ENCODE measurements at places on chromosomes 7 and 10. TPM values are rescaled to one million over a fixed set of nuclear protein-coding genes. Genes with fewer than 3 reads are reported as not detected.

GRCh38 chr10:113300617-113301016 lies 252.2 kb upstream of the HABP2 start:
- H3K27me3 ChIP-seq = no peaks in the 10 kb centered on the region
- no peak overlapping the region for H3K27ac ChIP-seq
- no peaks in the 10 kb centered on the region for H3K36me3 ChIP-seq
- no peak for DNase-seq
- no peaks in the 10 kb centered on the region for H3K4me1 ChIP-seq

DNA sequence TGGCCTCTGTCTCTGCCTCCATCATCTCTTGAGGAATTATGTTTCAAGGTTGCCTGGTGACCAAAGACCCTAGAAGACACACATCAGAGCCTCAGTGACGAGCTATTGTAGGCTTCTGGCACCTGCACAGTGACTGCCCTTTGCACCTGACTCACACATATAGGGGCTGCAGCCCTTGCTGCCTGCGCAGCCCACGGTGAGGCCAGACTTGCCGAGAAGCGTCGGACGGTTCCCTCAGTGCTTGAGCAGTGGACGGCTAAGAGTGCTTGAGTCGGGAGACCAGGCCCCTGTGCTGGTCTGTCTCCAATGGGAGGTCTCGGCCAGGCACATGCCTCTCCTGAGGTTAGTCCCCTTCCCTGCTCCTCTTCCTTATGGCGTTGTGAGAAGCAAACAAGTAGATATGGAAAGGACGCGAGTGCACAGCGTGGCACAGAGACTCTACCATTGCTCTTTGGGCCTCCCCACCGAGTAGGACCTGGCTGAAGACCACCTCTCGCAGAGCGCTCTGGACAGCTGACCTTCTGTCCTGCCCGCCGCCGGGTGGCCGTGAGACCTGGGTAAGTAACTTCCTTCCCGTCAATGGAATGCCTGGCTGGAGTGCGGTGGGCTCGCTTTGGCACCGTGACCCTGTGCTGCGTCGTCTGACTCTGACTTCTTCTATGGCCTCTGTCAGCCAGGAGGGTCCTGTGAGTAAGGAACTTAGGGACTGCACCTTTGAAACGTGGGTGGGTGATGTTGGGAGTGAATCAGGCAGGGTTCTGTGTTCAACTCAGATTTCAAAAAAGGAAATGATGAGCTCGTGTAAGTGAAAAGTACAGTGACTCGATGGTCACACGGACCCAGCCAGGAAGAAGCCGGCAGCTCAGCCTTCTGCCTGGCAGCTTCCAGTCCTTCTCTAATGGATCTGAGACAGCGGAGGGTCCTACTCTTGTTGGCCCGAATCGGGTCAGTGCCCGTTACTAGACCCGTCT lies 33.7 kb downstream of the ZNF775 start:
- peaks cover 11% of the 10 kb centered on the region for H3K4me1 ChIP-seq
- no peak overlapping the region for H3K4me3 ChIP-seq
- no peak overlapping the region for H3K27ac ChIP-seq
- H3K27me3 ChIP-seq = no peaks in the 10 kb centered on the region

GRCh38 chr10:53839440-53840039 lies 961.5 kb downstream of the PCDH15 start:
- no peaks in the 10 kb centered on the region for H3K4me1 ChIP-seq
- no peak overlapping the region for H3K4me3 ChIP-seq
- no peaks in the 10 kb centered on the region for H3K27me3 ChIP-seq
- H3K27ac ChIP-seq = no peak overlapping the region
- no peaks in the 10 kb centered on the region for H3K36me3 ChIP-seq

SYT15 gene
- 0.18 TPM for total RNA-seq

GRCh38 chr7:155203882-155204691 lies 93.6 kb upstream of the INSIG1 start:
- peaks cover 3% of the 10 kb centered on the region for H3K4me1 ChIP-seq
- no peak overlapping the region for H3K4me3 ChIP-seq
- no peaks in the 10 kb centered on the region for H3K27me3 ChIP-seq
- no peaks in the 10 kb centered on the region for H3K36me3 ChIP-seq

CALHM3 gene
- not detected for total RNA-seq

- no peaks in the 10 kb centered on the region for H3K4me1 ChIP-seq
- H3K27me3 ChIP-seq = peaks cover 63% of the 10 kb centered on the region
- H3K27ac ChIP-seq = no peak overlapping the region
- no peak for DNase-seq
- H3K36me3 ChIP-seq = no peaks in the 10 kb centered on the region
Measured at GRCh38 chr7:97006055-97006815, 882 bp downstream of the DLX6 start.

DNA sequence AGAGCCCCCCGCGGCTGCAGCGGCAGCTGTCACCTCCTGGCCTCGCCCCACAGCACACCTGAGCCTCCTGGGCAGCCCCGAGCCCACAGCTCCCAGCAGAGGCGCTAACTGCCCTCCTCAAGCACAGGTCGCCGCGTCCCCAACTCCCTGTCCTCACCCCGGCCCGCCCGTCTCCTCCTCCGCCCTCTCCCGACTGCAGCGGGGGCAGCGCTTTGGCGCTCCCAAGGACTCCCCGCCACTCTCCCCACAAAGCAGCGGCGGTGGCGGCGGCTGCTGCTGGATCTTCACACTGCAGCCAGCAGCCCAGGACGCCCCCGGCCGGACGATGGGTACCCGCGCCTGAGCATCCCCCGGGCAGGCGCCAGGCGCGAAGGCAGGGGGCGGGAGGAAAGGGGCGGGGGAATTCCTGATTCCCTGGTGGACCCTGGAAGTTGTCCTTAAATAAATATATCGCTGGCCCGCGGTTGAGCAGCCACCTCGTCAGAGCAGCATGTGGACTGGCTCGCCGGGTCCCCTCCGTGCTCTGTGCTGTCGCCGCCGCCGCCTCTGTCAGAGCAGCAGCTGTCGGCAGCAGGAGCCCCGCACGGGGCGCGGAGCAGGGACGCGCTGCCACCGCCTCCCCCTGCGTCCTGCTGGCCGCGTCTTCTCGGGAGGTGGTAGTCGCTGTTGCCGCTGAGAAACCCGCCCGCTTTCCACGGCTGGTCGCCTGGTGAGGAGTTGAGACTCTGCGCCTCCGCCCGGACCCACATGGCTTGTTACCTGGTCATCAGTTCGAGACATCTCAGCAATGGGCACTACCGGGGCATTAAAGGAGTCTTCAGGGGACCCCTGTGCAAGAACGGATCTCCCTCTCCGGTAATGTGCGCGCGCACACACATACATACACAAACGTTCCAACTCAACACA lies at the start of gene ZNF804B:
Gene ZNF804B (plus strand): TSS at position 471 of the 906 bp plus-strand sequence. CDS start 277 bp downstream, at position 748.
- H3K4me3 ChIP-seq = no peak within 1 kb of the TSS
- no peaks in the 10 kb centered on the region for H3K4me1 ChIP-seq
- DNase-seq = no peak
- no peaks in the 10 kb centered on the region for H3K27me3 ChIP-seq
- H3K36me3 ChIP-seq = no peaks in the 10 kb centered on the region

FBXL13 gene
- 2.6 TPM for total RNA-seq

HPS6 gene
- total RNA-seq = 22.9 TPM

DNA sequence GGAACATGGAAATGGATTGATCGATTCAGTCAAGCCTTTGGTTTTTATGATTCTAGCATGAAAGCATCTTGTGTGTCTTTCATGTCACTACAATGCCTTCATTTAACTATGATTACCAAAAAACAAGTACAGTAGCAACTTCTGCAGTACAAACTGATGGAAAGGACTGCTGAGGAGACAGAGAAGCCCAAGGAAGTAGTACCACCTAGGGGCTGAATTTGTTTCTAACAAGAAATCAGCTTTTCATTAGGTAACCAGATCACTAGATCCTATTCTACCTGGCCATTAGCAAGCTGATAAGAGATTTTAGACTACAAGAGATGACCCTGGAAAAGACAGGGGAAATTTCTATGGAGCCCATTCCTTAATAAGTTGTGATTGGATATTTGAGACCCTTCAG lies 3.2 kb upstream of the IFIT1 start:
- peaks cover 9% of the 10 kb centered on the region for H3K4me1 ChIP-seq
- H3K36me3 ChIP-seq = no peaks in the 10 kb centered on the region
- no peak overlapping the region for H3K27ac ChIP-seq
- H3K27me3 ChIP-seq = no peaks in the 10 kb centered on the region

- H3K27ac ChIP-seq = peak overlapping the region; percentile 24
- DNase-seq = peak; percentile 74
- no peaks in the 10 kb centered on the region for H3K27me3 ChIP-seq
- H3K36me3 ChIP-seq = no peaks in the 10 kb centered on the region
- H3K4me3 ChIP-seq = peak overlapping the region; percentile 20
Measured at GRCh38 chr10:513393-513792, 176.1 kb downstream of the DIP2C start.
